ENCODE measurements at places on chromosomes 3 and 15.

DNA sequence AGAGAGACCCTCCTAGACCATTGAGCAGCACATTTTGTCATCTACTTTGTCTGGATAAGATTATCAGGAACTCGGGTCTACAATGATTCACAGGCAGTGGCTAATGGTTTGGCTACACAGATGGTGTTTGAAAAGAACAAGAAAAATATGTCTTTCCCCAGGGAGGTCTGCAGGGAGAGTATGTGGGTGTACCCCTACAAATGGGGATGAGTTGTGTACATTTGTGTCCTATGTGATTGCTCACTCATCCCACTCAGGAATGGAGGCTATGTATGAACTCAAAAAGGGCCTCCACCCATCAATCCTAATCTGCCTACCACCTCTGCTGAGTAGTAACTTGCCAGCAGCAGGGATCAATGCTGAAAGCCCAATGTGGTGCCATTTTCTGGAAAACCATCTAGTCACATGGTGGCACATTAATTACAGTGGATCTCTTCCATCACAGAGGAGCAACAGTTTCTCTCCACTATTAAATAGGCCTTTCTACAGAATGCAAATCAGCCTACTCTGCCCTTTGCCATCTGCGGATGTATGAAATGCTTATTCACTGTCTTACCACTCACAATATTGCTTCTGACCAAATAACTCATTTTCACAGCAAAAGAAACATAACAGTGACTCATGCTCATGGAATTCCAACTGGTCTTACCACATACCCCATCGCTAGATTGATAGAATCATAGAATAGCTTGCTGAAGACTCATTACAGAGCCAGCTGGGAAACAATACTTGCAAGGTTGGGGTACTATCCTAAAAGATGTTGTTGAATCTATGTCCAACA lies 48.3 kb upstream of the TRIM42 start:
- no peak for DNase-seq

GRCh38 chr3:133254716-133255115 lies 145.1 kb upstream of the BFSP2 start:
- DNase-seq, result no peak

DNA sequence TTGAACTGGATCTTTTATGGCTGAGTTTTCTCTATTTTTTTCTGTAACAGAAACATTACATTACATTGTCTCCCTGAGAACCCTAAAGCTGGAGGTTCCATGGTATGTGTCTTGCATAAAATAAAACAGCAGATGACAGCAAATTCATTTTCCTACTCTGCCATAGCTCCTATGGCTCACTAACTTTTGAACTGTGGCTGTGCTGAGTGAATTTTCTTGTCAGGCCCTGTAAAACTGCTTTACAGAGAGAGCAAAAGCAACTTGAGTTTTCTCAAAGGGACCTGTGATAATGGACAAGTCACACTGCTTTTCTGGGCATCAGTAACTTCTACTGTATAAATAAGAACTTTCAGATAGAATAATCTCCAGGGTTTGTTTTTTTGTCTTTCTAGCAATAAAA lies 129.9 kb upstream of the TSC22D2 start:
- DNase-seq, result no peak

DNA sequence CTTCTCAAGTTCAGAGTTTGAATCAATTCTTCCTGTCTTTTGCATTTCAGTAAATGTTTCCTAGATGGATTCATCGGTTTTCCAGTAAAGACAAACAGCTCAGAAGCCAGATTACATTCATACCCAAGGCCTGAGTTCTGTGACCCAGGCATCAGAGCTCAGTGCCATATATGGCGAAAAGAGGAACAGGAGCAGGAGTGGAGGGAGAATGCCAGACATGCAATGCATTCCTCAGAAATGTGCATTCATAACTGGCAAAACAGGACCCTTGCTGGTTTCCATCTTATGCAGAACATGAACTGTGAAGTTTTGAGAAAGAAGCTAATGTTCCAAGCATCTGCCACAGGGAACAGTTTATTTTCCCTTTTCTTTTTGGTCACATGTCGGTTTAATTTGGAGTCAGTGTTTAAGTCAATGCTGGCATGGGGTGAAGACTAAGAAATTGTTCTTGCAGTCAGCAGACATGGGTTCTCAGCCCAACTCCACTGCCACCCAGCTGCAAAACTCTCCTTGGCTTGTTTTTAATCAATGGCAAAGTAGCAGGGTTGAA lies 116.5 kb downstream of the LPP start:
- no peak for DNase-seq

DNA sequence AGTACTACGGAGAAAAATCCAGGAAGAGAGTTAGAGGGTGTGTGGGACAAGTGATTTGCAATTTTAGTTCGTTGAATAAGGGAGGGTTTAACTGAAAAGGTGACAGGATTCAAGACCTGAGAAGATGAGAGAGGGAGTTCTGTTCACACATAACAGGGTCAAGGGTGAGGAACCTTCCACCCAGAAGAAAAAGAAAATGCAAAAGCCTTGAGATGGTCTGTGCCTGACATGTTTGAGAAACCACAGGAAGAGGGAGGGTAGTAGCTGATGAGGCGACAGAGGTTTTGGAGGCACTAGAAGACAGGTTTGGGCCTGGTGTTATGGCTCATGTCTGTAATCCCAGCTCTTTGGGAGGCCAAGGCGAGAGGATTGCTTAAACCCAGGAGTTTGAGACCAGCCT lies 591 bp upstream of the SLC25A20 start:
- no peak for DNase-seq

- DNase-seq, result no peak
Measured at GRCh38 chr3:134214239-134214638, 36.4 kb downstream of the RYK start.

GRCh38 chr3:32430900-32431299 lies 39.2 kb downstream of the CMTM7 start:
- no peak for DNase-seq

DNA sequence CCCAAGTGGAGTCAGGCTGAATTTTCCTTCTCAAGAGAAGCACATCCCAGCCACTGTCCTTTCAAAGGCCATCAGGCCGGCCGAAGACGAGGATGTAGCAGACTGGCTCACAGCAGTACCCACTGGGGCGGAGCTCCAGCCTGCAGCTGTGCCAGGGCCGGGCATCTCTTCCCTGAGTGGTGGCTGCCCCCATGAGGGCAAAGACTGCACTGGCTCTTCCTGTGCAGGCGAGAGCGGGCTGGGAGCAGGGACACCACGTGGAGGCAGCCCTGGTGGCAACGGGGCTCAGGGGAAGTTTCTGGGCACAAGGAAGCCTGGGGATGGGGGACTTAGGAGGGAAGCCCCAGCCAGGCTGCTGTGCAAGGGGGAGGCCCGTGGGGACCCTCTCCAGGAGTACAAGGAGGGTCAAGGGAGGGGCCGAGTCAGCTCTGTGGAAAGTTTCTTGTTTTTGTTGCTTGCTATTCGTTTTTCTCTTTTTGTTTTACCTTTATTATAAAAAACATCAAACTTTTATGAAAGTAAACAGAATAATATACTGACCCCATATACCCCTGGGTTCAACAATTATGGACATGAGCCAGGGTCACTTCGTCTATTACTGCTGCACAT lies 66.1 kb downstream of the RPN1 start:
- DNase-seq, result no peak

DNA sequence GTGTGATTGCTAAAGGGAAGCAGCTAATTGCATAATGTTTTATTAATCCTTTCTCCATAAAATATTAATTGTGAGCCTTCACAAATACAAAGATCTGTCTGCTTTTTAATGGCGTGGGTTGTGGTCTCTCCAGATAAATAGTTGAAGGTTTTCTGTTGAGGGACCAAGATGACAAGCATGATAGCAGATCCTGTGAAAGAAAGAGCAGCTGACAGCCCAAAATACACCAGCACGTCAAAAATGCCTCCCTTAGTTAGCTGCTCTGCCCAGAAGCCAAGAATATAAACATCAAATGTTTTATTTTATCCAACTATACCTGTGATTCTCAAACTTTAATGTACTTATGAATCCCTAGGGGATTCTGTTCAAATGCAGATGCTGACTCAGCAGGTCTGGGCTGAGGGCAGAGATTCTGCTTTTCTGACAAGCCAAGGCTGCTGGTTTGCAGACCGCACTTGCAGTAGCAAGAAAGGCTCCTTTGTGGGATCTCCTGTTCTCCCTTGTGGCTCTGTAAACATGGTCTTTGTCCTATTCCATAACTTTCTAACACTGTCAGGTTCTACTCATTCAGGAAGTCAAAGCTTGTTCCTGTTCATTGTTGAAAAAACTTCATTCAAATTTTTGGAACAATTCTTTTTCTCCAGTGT lies 119.1 kb upstream of the SLC25A36 start:
- DNase-seq, result no peak

GRCh38 chr3:31278532-31278931 lies 254.2 kb upstream of the STT3B start:
- no peak for DNase-seq

- DNase-seq, result no peak
Measured at GRCh38 chr15:48244921-48245320, 38.8 kb downstream of the SLC12A1 start.

DNA sequence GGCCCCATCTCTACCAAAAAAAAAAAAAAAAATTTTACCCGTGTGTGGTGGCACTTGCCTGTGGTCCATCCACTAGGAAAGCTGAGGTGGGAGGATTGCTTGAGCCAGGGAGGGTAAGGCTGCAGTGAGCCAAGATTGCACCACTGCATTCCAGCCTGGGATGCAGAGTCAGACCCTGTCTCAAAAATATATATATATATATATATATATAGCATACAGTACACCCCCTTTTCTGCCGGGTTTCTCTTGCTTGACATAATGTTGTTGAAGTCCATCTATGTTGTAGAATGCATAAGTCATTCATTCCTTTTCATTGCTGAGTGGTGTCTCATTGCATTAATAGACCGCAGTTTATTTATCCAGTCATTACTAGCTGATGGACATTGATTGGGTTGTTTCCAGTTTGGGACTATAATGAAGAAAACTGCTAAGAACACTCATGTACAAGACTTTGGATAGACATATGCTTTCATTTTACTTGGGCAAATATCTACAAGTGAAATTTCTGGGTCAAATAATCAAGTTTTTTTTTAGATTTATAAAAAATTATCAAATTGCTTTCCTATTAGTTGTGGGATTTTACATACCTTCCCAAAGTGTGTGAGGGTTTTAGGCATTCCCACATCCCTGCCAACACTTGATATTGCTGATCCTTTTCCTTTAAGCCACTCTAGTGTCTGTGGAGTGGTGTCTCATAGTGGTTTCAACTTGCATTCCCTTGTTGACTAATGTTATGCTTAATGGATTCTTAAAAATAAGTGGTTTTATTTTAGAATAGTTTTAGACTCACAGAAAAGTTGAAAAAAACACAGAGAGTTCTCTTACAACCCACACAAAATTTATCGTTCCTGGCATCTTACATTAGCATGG lies 2.1 kb upstream of the PRR20G start:
- no peak for DNase-seq

GRCh38 chr3:139317660-139318430 lies 26.0 kb upstream of the MRPS22 start:
- DNase-seq, result no peak

All from esophagus squamous epithelium (tissue), 5 donors.